ENCODE measurements at places on chromosomes 12 and 14.

DNA sequence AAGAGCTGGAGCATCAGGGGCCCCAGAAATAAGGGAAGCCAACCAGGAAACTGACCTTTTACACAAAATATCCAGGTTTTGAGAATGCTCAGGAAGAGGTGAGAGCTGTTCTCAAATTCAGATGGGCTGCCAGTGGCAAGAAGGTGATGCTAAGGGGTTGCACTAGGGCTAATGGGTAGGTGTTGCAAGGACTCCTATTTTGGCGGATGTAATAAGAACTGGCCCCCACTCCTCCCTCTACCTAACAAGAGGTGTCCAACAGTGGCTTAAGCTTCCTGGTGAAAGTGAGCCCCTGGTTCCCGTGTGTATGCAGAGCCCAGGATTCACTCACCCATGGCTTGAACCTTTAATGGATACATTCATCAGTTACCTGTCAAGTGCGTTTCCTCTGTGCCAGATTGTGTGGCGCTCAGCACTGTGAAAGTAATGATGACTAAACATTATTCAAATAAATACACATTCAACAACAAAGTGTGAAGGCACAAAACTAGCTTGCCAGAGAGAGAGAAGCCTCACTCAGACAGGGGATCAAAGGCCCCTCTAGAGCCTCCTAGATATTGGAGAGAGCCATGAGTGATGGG, 705 bp upstream of the CHGA start:
- no peak for DNase-seq

- peak; percentile 74 for DNase-seq
Observed at GRCh38 chr14:106378191-106378590, 851.8 kb downstream of the TMEM121 start.

- DNase-seq = no peak
Observed at GRCh38 chr12:27464220-27464554, 17.7 kb downstream of the SMCO2 start.

DNA sequence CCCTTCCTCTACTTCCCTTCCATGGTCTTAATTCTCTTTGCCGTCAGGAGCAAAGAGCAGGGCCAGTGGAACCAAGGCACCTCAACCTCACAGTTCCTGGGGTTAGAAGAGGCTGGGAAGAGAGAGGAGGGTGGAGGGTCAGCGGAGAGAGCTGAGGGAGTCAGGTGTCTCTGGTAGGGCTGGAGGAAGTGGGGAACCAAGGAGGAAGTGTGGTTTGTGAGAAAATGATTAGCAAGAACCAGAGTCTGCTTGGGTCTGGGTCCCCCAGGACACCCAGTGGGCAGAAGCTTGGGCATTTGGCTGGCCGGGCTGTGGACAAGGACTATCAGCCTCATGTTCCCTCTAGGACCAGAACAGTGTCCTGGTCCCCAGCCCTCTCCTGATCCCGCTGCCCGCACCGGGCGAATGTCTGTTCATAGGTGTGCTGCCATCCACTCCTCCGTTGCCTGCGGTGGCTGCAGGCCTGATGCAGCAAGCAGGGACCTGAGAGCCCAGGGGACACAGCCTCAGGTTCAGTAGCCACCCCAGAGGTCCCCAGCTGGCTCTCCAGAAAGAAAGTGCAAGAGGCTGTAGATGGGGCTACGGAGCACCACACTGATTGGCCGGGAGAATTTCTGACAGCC, 2.3 kb downstream of the HOXC12 start:
- no peak for DNase-seq

- no peak for DNase-seq
Observed at GRCh38 chr14:96058576-96059200, 19.5 kb downstream of the C14orf132 start.

DNA sequence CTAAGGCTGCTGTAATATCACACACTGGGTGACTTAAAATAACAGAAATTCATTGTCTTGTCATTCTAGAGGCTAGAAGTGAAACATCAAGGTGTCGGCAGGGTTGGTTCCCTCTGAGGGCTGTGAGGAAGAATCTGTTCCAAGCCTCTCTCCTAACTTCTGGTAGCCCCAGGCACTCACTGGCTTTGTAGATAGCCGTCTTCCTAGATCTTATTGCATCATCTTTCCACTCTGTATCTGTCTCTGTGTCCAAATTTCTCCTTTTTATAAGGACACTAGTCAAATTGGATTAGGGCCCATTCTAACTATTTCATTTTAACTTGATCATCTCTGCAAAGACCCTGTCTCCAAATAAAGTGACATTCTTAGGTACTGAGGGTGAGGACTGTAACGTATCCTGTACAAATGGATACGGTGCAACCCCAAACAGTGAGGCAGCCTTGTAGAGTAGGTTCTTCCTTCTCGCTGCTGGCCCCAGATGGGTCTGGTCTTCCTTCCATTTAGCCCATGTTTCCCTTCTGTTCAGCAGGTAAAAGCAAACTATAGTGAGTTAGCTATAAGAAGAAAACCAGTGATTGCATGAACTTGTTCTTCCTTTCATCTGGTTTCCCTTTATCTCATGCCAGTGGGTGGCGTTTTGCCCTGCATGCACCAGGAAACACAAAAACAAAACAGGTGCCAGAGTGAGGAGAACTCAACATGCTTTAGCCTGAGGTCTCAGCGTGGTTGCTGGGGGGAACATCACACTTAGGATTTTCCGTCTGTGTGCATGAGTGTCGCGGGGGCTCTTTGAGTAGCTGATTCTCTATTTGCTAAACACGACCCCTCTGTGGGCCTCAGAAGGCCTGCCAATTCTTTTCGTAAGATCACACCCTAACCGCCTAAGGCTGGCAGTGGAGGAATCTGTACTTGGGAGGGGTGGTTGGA, 19.5 kb downstream of the TTC9 start:
- DNase-seq = peak; percentile 79

- DNase-seq = no peak
Observed at GRCh38 chr12:9755035-9755434, 5.7 kb downstream of the CD69 start.

DNA sequence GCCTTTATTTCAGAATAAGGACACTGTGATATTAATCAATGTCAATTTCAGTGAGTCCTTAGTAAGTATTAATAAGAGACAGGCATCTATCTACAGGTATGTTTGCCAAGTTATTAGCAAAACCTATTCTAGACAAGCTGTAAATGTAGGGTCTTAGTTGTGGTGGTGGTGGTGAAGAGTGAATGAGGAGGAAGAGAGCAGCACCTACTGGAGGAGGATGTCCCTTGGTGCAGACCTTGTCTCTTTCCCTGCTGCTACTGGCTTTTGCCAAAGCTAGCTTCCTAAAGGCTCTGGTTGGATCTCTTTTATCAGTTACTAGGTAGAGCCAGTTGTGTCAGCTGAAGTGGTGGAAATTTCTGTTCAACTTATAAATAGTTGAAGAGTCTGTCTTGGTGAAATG, 304.8 kb upstream of the ATP2B1 start:
- DNase-seq = no peak

DNA sequence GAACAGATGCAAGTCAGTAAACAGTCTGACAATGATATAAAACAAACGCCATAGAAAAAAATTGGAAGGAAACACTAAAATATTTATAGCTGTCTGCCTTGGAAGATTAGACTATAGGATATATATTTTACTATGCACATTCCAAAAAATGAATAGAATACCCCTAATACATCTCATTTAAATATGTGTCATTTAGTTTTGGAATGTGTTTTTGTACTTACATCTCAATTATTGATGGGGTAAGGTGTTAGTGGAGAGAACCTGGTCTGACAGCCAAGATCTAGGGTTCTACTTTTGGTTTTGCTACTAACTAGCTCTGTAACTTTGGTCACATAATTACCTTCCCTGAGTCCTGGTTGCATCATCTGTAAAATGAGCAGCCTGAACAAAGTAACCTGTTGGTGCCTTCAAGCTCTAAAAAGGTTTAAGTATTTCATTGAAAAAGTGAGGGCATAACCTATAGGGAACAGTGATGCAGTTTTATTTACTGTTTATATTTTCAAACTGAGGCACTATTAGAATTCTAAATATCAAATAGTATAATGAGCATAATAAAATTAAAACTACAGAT, 28.6 kb upstream of the SLC6A13 start:
- no peak for DNase-seq

DNA sequence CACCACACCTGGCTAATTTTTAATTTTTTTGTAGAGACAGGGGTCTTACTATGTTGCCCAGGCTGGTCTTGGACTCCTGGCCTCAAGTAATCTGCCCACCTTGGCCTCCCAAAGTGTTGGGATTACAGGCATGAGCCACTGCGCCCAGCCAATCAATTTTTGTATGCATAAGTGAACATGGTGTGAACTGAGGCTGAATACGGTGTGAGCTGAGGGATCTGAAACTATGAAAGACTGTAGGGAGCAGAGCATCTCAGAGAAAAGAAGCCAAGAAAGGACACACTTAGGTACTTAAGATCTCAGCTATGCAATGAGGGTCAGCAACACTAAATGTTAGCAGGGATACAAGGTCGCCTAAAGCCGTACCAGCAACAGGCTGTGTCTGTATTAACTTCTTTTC, 54.1 kb downstream of the KSR2 start:
- DNase-seq = no peak

GRCh38 chr14:74705613-74706500, 7.0 kb downstream of the AREL1 start:
- no peak for DNase-seq

DNA sequence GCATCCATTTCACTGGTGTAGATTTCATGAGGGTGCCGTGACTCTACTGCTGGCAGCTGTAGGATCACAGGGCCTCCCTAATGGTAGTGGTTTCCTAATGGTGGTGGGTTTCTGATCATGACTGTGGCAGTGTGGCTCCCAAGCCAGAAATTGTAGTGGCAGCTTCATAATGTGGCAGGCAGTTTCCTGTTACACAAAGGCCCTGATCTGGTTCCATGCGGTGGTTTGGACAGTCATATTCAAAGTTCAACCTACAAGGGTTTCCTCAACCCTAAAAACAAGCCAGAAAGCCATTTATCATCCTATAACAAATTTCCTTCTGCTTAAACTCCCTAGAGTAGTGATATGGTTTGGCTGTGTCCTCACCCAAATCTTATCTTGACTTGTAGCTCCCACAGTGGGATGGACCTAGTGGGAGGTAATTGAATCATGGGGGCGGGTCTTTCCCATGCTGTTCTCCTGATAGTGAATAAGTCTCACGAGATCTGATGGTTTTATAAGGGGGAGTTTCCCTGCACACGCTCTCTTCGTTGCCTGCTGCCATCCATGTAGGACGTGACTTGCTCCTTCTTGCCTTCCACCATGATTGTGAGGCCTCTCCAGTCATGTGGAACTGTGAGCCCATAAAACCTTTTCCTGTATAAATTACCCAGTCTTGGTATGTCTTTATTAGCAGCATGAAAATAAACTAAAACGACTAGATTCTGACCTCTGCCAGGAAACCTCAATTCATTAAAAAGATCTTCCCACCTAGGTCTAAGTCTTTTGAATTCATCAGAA, 257.1 kb downstream of the EFCAB11 start:
- no peak for DNase-seq

DNA sequence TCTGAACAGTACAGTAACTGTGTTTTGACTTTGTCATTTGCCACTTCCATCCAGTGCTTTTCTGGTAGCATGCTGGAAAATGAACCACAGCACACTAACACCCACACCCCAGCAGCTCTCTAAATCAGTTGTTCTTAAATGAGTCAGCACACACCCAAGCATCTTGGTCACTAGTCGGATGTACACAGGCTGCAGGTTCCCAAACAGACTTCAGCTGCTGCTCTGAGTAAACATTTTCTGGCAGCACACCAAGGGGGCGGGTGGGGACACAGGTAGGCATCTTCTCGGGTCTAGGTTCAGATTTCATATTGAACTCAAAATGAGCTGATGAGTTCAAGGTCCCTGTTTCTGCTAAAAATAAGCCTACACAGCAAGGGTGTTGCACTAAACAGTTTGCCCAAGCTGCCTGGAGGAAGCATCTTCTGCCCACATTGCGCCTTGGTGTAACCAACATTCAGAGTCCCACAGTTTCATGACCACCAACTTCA, 39.8 kb downstream of the IFNG start:
- peak; percentile 82 for DNase-seq

DNA sequence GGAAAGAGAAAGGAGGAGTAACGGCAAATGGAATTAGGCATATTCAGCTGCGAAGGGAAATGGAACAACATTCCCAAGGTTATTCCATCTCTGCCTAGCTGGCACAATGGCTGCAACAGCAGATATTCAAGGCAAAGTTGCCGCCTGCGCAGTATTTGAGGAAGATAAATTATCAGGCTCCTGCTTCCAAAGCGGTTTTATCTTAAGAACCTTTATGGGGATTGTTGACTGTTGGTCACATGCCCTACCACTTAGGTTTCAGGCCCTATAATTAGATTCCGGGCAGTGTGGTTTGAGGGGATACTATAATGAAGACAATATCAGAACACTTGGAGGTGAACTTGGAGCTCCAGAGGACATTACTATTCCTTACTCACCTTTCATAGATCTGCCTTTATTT, 99.7 kb downstream of the FGD4 start:
- DNase-seq = no peak

GRCh38 chr12:76945867-76946266, 67.0 kb upstream of the CSRP2 start:
- DNase-seq = no peak

DNA sequence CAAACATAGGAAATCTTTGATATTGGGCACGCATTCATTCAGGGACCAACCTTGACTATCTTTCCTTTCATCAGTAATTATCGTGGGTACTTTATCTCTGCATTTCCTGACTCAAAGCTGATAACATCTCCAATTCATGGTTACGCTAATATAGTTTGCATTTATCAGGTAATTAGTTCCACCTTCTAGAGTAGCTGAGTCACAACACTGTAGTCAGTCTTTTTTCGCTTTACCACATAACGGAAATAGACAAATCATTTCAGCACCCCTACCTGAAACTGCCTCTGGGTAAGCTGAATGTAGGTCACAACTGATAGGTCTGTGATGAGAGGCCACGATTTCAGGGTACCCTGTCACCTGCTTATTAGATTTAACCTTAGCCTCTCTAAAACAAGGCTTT, 36.7 kb upstream of the IL22 start:
- DNase-seq = peak; percentile 71

- no peak for DNase-seq
Observed at GRCh38 chr14:30287579-30288445, 271.1 kb upstream of the G2E3 start.

DNA sequence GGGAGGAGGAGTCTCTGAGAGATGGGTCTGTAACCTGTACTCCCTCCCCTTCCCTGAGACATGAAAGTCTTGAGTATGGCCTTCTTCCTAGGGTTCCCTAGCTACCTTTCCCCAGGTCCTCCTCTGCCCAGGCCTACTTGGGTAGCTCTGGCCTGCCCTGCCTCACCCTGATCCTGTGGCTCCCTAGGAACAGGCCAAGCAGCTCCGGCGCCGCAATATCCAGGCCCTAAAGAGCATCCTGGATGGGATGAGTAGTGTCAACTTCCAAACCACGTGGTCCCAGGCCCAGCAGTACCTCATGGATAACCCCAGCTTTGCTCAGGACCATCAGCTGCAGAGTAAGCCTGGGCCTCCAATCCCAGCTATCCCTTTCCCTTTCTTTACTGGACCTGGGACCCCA, 12.3 kb downstream of the PRPF40B start:
- peak; percentile 54 for DNase-seq

- DNase-seq = no peak
Observed at GRCh38 chr14:64114166-64114565, 180.0 kb downstream of the ESR2 start.

GRCh38 chr12:96810057-96810456, 97.0 kb upstream of the NEDD1 start:
- no peak for DNase-seq
